ENCODE measurements at places on chromosomes 5 and 9.

DNA sequence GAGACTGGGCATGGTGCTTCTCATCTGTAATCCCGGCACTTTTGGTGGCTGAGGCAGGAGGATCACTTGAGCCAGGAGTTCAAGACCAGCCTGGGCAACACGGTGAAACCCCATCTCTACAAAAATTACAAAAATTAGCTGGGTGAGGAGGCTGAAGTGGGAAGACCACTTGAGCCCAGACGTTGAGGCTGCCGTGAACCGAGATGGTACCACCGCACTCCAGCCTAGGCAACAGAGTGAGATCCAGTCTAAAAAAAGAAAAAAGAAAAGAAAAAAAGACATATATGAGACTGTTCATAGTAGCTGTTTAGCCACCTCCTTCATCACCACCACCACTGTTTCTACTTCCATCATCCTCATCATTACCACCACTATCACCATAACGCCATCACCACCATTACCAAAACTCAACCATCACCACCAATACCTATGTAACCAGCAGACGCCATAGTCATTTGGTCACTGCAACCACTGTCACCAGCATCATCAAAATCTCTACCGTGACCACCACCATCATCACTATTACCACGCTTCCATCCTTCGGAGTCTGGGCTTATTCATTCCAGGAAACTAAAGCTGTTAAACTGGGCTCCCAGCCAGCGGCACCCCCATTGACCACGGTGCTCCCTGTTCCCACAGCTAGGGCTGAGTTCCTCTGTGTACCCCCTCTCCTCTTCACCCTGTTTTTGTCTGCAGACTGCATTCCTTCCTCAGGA lies 8.4 kb upstream of the KIF12 start:
- no peak for DNase-seq

DNA sequence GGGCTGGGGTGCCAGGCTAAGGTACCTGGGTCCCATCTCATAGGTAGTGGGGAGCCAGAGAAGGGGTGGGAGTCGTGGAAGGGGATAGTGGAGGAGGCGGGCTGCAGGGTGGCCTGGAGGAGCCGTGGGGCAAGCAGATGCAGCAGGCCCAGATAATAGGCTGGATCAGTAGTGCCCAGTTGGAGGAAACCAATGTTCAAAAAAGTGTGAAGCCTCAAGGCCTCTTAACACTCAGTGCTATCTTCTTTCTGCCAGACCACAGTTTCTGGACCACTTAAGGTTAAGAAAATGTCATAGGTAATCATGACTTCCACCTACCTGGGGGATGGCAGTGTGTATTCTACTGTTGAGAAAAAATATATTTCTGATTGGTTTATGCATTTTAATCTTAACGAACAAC lies 63.3 kb upstream of the TGFBR1 start:
- DNase-seq, result no peak

DNA sequence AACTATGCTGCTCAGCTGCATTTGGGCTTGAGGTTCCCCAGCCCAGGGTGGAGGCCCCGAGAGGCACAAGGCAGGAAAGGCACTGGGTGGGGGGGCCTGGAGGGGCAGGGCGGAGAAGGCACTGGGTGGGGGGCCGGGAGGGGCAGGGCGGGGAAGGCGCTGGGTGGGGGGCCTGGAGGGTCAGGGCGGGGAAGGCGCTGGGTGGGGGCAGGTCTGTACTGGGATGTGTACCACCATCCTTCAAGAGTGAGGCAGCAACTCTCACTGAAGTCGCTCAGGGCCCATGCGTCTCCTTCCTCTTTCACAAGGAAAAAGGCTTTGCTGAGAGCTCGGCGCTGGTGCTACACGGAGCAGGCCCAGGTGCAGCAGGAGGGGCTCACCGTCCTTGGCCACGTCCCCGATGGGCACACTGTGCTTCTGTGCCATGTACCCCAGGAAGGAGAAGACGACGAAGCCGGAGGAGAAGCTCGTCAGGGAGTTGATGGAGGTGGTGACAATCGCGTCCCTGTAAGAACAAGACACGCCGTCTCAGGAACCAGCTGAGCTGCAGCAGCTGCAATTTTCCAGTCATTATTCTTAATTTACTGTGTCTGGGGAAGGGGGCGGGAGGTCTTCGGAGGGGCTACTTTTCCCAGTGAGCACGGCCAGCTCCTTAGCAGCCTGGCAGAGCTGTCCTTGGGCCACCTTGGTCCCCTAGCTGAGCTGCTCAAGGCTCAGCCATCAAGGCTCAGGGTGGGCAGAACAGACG lies 30.8 kb downstream of the SLC6A3 start:
- DNase-seq, result no peak

DNA sequence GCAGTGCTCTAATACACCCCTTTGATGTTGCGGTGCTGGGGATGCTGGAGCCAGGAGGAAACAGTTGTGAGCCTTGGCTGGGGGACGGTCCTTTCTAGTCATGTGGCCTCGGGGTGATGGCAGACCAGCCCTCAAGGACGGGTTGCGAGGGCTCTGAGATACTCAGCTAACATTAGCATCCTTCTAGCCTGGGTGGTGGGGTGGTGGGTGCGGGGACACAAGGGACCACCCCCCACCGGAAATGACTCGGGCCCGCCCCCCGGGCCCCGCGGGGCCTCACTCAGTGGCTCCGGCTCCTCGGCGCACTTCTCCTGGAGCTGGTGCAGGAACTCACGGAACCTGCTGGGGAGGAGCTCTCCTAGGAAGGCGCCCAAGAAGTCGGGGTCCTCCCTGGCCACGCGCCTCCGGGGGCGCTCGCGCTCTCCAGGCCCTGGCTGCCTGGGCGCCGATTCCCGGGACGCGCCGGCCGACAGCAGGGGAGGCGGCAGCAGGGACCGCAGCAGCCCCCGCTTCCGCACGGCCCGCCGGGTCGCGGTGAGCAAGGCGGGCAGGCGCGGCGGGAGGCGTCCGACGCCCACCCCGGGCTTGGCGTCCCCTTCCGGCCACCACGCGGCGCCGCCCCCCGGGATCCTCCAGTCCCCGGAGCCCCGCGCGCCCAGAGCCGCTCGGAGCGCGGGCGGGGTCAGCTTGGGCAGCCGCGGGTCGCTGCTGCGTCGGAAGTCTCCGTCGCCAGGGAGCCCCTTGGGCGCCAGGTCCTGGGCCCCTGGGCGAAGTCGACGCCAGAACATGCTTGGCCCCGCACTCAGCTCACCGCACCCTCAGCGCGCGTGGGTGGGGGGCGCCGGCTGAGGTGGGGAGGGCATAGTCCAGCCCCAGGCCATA lies 873 bp downstream of the C9orf50 start:
- no peak for DNase-seq
